ENCODE measurements at places on chromosomes 6 and 20.
A peak's percentile ranks its signal among the peaks of the same experiment; 100 is the strongest.

DNA sequence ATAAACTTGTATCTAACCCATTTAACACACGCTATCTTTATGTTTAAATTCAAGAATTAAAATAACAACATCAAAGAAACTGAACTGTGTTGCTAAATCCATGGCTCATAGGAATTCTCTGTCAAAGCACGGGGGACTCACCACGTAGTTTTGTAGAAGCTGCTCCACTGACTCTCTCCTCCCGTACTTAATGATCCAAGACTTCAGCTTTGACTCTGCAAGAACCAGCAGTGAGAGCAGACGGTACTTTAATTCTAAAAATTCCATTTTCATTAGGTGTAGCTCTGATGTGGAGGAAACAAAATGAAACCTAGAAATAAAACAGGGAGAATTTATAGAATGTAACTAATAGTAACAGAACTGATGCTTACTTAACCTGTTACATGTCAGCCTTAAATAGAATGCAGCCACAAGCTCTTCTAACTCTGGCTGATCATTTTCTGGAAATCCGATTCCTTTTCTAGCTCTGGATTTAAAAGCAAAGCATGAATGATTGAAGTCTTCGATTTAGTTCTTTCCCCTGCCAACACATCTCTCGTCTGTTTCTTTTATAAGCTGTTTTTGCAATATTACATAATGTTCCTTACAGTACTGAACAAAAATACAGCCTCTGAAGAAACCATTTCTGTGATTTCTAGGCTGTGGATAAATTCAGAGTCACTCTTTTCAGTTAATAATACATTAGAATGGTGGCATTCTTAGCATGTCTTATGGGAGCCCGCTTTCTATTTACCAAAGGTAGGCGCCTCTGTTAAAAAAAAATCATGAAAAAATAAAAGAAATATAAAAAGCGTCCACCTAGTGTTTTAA is 165.5 kb downstream of the SYNE1 start:
- no peak for DNase-seq

- DNase-seq: no peak
Measured at GRCh38 chr6:116017546-116018295, 43.0 kb downstream of the FRK start.

DNA sequence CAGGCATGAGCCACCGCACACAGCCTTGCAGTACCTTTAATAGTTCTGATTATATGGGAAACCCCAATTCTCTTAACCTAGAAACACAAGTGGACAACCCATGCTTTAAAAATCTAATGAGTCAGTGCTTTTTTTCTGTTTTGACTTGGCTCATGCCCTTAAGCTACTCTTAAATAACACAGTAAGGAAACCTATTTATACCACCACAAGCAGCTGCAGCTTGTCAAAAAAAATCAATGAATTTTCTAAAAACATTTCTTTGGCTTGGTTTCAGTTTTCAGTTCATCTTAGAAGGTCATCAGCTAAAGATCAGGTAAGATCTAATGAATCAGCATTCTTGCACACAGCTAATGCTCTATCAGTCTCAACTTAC is 124.1 kb upstream of the DST start:
- no peak for DNase-seq

GRCh38 chr20:44520881-44521280 is 989 bp downstream of the SERINC3 start:
- no peak for DNase-seq

- DNase-seq: no peak
Measured at GRCh38 chr6:118644007-118644406, 7.4 kb downstream of the CEP85L start.

DNA sequence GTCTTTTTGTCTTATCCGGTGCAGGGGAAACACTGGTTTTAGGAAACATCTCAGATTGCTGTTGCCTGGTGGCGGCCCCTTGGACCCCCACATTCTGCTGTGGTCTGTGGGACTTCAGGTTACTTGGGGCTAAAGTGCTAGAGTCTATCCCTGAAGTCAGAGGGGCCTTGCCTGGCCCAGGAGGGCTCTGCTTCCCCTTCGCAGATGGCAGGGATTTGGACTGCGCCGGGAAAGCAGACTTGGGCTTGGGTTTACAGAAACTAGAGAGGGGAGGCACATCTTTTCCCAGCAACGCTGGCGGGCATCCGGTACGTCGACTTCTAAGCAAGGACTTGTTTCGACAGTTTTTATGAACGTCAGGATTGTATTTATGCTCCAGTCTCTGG is 17.5 kb downstream of the ZNF217 start:
- DNase-seq: no peak

- no peak for DNase-seq
Measured at GRCh38 chr6:115594891-115595290, 465.8 kb downstream of the FRK start.

DNA sequence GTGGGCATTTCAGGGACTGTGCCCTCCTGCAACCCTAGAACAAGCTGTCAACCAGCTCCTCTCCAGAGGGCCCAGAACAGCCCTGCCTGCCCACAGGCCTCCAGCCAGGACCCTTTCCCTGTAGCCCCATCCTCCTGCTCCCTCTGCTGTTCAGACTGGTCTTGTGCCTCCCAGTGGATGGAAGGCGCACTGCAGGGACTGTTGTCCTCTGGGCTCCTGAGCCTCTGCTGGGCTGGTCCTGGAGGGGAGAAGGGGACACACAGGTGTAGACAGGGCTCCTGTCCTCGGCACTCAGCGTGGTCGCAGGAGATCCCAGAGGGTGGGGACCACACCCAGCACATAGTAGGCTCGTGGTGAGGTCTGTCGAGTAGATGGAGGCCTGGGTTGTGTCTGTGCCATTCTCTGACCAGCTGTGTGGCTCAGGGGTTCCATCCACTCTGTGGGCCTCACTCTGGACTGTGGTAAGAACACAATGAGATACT is 11.5 kb downstream of the ITPR3 start:
- peak; percentile 75 for DNase-seq

- peak; percentile 66 for DNase-seq
Measured at GRCh38 chr6:110944681-110945151, 13.8 kb upstream of the GTF3C6 start.

All from activated CD8-positive, alpha-beta memory T cell treated with anti-CD3 and anti-CD28 coated beads for 24 hours (primary cell).